ENCODE measurements at places on chromosomes 4 and X. TPM values are rescaled to one million over a fixed set of nuclear protein-coding genes. Genes with fewer than 3 reads are reported as not detected.

NDNF gene
- total RNA-seq = not detected

AMBN gene
- total RNA-seq = not detected

RTL9 gene
- not detected for total RNA-seq

PARM1 gene
- not detected for total RNA-seq

RBM46 gene
- not detected for total RNA-seq

- no peak for DNase-seq
Observed at GRCh38 chrX:154384284-154384892, 5.3 kb downstream of the EMD start.

DNA sequence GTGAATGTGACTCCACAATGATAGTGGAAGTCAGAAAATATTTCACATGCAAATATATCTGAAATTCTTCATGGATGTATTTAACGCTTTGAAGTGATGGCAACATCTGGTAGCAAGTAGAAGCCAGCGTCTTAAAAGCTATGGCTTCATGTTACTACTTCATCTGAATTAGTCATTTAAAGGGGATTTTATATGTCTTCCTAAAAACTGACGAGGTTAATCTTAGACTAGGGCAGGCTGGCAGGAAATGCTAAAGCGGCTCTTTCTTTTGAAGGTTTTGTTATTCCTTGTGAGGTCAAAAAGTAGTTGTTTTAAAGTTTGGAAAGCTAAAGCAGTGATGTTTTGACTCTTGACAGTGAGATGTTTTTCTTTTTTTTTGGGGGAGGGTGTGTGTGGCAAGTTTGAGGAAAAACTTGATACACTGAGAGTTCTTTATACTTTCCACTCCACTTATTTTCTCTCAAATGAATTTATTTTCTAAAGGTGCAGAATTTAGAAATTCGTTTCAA lies 22.6 kb downstream of the PLS3 start:
- DNase-seq = no peak

GRCh38 chr4:157287445-157287844 lies 66.9 kb downstream of the GRIA2 start:
- no peak for DNase-seq

DNA sequence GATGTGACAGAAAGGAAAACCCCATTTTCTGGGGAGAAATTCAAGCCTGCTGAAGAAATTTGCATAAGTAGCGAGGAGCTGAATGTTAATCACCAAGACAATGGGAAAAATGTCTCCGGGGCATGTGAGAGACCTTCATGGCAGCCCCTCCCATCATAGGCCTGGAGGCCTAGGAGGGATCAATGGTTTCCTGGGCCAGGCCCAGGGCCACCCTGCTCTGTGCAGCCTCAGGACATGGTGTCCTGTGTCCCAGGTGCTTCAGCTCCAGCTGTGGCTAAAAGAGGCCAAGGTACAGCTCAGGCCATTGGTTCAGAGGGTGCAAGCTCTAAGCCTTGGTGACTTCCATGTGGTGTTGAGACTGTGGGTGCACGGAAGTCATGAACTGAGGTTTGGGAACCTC lies 31.2 kb downstream of the ETDB start:
- DNase-seq = no peak

GRCh38 chrX:34144246-34144645 lies 12.1 kb upstream of the FAM47A start:
- DNase-seq = no peak

GRCh38 chrX:85109235-85109634 lies 105.6 kb downstream of the APOOL start:
- no peak for DNase-seq

- DNase-seq = no peak
Observed at GRCh38 chr4:174646326-174646725, 124.0 kb upstream of the HPGD start.

DNA sequence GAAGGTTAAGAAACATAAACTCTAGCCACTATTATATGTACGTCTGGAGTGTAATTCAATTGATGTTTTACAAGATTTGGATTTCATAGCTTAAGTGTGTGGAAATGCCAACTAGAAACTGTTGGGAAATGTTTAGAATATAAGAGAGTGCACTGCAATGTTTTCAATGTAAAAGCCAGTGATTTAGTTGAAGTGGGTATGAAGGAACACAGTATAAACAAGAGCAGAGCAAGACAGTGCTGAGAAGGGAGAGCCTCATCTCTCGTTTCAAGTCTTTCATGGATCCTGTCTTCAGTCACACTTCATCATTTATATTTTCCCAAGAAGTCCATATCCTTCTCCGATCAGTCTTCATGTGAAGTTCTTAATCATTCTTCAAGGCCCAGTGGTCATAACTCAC lies 163.9 kb upstream of the ETNPPL start:
- DNase-seq = no peak

DNA sequence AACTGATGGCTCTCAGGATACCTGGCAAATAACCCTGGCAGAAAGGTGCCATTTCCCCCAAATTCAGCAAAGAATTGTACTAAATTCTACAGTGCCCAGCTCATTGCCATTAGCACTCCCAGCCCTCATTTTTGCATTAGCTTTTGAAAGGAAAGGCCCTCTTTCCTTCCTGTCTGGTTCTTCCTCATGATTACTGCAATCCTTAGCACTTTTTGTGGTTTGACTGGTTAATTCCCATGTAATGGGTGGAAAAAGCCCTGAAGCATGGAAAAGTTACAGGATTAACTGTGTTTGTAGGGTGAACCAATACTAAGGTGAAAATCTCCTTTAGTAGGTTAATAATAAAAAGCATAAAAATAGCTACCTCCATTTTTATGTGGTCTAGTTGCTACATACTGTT lies 139.5 kb downstream of the NPNT start:
- no peak for DNase-seq

DNA sequence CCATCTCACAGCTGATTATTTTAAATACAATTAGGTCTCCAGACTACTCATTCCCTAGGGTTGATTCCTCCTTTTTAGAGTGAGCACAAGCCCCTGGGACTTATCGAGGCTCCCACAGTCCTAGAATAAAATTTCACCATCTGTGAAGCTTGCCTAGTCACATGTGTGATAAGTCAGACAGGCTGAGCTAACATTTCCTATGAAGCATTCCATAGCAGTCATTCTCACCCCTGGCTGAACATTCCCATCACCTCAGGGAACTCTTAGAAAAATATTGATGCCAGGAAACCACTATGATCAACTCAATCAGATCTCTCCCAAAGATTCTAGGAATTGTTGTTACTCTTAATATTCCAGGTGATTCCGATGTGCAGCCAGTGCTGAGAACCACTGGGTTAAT lies 37.7 kb downstream of the ARHGEF9 start:
- no peak for DNase-seq

DNA sequence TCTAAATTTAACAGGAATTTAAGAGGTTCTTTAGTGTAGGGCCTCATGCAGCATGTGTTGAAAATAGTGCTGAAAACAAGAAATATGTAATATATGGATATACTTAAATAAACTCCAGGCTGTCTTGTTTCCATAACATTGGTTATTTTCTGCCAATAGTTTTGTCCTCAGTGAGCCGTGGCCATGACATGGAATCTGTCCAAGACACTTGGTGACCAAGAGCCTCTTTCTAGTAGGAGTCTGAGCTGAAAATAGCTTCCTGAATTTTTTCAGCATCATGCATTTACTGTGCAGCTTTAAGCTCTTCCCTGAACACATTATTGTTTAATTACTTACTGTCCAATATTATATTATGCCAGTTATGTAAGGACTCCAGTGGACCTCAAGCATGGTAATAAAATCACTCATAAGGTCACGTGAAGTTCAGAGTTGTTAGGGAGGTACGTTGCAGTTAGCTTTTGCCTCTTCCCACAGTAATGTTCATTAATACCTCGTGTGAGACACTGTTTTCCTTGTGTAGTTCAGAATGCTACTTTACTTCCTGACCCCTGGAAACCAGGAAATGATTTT lies 488.2 kb downstream of the GRID2 start:
- DNase-seq = no peak

- DNase-seq = no peak
Observed at GRCh38 chrX:69088171-69088938, 76.9 kb downstream of the PJA1 start.

GRCh38 chr4:159480826-159481225 lies 377.9 kb downstream of the RAPGEF2 start:
- DNase-seq = no peak

- no peak for DNase-seq
Observed at GRCh38 chr4:176778491-176778890, 14.2 kb downstream of the VEGFC start.

DNA sequence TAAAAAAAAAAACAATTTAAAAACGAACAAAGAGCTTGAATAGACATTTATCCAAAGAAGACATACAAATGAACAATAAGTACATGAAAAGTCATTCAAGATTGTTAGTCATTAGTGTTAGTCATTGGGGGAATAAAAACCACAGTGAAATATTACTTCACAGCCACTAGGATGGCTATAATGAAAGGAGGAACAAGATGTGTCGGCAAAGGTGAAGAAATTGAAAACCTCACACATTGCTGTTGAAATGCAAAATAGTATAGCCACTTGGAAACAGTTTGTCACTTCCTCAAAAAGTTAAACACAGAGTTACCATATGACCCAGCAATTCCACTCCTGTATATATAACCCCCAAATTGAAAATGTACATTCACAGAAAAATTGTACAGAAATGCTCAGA lies 45.2 kb upstream of the SLC39A8 start:
- DNase-seq = no peak

GRCh38 chrX:131745942-131746489 lies 202.1 kb downstream of the OR13H1 start:
- DNase-seq = no peak

DNA sequence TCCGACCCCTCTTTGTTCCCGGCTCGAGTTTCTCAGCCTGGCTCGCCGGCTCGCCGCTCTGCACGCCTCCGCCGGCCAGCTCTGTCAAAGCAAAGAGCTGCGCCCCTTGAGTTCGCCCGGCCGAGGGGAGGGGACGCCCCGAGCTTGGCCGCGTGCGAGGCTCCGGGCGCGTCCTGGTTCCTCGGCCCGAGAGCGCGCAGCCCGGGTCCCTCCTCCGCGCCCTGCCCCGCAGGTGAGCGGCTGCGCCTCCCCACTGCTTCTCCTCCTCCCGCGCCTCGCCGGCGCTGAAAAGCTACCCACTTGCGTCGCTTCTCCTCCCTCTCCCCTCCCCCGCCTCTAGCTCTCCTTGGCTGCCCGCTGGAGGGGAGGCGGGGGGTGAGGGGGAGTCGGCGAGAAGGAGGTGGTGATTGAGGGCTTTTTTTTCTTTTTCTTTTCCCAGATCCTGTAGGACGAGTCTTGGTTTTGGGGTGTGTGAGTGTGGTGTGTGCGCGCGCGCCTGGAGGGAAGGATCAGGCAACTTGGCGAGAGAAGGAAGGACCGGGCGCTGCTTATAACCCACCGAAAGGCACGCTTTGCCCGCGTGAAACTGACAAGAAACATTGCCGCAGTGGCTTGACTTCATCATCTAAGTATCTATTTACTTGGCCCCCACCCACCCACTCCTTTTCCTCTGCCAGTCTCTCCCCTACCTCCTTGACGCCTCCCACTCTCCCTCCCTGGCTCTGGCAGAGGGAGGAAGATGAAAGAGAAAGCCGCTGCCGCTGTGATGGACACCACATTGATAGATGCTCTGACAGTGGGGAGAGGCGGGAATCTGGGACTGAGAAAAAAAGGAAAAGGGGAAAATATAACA lies at the start of gene LEF1:
Gene LEF1 (minus strand): TSS at position 262 of the 853 bp plus-strand sequence. CDS start 1,165 bp downstream, outside the sequence.
- peak; percentile 59 for DNase-seq

DNA sequence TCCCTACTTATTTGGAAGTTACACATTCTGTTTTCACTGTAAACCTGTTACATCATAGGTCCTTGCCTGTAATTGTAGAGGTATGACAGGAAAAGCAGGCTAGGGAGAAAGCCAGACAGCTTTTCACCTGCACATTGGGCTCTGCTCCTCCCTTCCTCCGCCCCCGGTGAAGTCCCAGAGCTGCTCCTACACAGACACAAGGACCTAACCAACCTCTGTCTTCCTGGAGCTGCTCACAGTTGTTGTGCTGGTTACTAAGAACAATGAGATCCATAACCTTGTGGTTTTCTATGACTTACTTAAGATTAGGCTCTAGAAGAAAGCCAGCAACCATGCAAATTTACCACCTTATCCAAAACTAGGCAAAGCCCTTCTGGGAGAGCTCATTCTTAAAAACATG lies 40.0 kb downstream of the MOSPD2 start:
- DNase-seq = no peak

DNA sequence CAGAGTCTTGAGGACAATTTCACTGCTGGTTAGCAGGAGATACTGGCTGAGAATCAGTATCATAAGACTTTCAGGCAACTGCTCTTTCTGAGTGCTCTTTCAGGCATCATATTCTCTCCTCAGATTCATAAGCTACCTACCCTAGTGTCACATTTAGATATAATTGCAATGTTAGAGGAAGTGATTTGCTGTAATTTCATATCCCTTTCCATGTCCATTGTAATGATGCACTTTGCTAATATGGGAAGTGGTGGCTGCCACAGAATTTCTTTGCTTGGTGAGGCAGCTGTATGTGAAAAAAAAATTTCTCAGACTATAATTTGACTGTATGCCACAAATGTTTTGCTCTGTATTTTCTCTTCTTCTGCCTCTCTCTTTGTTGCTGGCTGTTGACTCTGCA lies 63.3 kb downstream of the DOCK11 start:
- no peak for DNase-seq
